ENCODE measurements at places on chromosomes 12 and 14. TPM values are rescaled to one million over a fixed set of nuclear protein-coding genes. Genes with fewer than 3 reads are reported as not detected.
A peak's percentile ranks its signal among the peaks of the same experiment; 100 is the strongest.

The RDH5 gene
- total RNA-seq = 13.3 TPM

The VDR gene
- total RNA-seq = 92.4 TPM

The TRHDE gene
- not detected for total RNA-seq

The ITGA5 gene
- 53.5 TPM for total RNA-seq

The OR6C70 gene
- total RNA-seq = not detected

DNA sequence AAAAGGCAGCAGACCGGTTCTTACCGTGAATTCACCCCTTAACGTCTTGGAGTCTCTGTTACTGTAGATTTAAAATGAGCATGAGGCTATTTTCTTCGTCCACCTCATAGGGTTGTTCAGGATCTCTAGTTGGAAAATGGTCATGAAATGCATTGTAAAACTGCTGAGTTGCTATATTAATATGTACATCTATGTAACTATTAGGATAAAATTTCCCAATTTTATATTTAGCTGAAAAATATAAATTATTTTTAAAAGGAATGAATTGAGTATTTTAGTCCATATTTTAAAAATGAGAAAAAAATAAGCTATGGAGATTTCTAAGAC lies 272.7 kb downstream of the ALG10B start:
- DNase-seq = no peak

DNA sequence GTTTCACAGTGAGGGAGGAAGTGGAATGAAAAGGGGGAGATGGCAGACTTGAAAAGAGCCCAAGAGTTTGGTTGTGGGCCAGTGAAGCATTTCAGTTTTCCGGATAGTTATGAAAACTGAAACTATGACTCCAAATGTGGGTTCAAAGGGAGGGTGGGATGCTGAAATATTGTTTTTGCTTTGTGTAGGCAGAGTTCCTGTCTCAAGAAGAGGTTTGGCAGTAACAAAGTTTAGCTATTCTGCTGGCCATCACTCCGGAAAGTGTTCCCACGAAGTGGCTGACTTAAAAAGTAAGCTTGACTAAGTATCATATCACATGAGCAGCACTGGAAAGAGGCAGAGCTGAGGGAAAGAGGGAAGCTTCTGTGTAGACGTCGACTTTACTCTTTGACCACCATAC lies 85.2 kb downstream of the CAND1 start:
- no peak for DNase-seq

DNA sequence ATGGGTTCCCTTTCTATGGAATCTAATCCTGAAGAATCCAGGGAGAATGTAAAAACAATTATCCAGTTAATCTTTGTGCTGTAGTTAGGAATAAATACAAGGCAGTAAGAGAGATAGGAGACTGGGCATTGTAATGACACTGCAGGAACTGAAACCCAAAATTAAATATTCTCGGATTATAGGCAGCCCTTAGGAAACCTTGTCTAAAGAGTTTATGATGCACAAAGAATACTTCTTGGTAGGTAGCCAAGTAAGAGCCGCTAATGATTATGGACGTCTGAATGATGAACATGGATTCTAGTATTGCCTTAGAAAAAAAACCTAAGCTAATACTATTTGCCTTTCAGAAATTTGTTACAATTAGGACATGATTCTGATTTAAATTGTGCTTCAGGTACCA lies 165.4 kb upstream of the LRIG3 start:
- no peak for DNase-seq

- DNase-seq = no peak
Observed at GRCh38 chr14:56905282-56905681, 95.0 kb upstream of the OTX2 start.

GRCh38 chr12:20314328-20314727 lies 54.0 kb upstream of the PDE3A start:
- no peak for DNase-seq

- DNase-seq = peak; percentile 30
Observed at GRCh38 chr12:27464220-27464554, 17.7 kb downstream of the SMCO2 start.

DNA sequence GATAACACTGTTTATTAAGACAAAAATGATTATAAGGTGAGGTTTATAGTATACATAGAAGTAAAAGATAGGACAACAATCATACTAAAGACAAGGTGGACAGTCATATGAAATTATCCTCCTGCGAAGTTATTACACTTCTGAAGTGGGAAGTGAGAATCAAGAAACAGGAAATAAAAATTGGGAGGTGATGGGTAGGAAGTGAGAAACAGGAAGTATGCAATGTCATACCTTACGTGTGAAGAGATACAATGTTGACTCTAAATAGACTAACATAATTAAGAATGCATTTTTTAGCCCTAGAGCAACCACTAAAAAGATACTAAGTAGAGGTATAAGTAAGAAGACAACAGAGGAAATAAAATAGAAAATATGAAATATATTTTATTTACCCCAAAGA lies 43.7 kb downstream of the GRIN2B start:
- no peak for DNase-seq

DNA sequence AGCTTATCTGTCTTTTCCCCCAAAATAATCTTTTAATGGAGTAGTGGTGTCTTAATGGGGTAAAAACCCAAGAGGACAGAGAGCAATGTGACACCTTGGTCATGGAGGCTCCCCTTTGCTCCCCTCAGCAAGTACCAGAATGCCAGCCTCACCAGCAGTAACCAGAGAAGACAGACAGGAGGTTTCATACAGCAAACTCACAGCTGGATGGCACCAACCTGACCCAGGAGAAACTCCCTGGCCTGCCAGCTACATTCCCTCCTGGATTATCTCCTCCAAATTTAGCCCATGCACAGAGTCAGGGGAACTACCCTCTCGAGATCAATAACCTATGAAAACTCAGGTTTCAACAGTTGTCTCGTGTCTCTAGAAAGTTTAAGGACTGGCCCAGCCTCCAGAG lies 15.9 kb downstream of the BHLHE41 start:
- no peak for DNase-seq

- no peak for DNase-seq
Observed at GRCh38 chr14:21807975-21808374, 134.4 kb upstream of the OR4E1 start.

DNA sequence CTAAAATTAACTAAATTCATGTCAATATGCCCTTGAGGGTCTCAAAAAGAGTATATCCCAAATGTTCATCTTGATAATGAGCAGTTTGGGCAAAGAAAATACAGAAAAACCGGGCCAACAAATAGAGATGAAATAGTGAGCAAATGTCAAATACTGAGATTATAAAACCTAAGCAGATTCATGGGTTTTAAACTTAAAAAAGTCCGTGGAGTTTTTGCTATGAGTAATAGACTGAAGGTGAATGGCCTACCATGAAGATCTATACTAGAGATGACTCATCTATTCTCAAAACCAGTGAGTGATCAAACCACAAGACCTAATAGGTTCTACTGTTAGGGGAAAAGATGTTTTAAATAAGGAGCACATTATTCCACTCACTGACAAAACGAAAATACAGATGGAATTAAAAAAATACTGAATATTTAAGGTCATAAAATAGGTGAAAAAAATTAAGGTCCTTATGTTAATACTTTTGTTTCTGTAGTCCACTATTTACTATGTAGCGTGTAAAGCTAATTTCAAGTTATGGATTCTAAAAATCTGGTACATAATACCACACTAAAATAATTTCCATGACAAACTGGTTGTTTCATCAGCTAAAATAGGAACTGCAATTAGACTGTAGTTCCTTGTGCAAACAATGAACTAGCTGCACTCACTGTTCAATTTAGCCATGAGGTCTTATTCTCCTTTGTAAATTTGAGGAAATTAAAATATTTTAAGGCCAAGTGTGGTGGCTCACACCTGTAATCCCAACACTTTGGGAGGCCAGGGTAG lies 5.0 kb downstream of the HNRNPC start:
- no peak for DNase-seq

- DNase-seq = no peak
Observed at GRCh38 chr12:77374673-77375072, 309.3 kb upstream of the E2F7 start.
